ENCODE measurements at places on chromosomes 2 and 18.

DNA sequence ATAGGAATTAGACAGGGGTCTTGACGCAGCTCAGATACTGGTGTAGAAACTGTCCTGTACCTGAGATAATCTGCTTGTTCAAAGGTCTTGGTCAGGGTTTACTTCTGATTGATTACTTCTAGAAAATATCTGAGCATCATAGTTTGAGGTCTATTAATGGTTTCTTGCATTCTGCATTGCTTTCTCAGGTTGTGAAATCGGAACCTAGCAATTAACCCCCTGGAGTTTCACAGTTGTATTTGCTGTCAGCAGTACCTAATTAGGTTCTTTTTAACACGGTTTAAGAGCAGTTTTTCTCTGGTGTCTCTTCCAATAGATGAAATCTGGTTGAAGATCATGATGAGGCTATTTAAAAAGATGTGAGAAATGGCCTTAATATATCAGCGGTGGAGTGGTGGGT, 428.6 kb upstream of the SYT4 start:
- no peak for DNase-seq

- DNase-seq = no peak
These were observed 15.8 kb downstream of the INPP5D start for GRCh38 chr2:233075966-233076339.

GRCh38 chr2:127004893-127005600, 101.9 kb downstream of the BIN1 start:
- no peak for DNase-seq

- DNase-seq = no peak
These were observed 1.4 kb downstream of the NDUFA10 start for GRCh38 chr2:240023792-240024191.

- DNase-seq = peak; percentile 9
These were observed 6.3 kb downstream of the SNORC start for GRCh38 chr2:232876161-232876977.

Measured in NCI-H460 (cell line).